Panc1 (cell line): ENCODE measurements at places on chromosomes 5 and 9. TPM values are rescaled to one million over a fixed set of nuclear protein-coding genes. Genes with fewer than 3 reads are reported as not detected.

The GABRA1 gene
- not detected for total RNA-seq

The IFNB1 gene
- total RNA-seq, result not detected

The RNF208 gene
- total RNA-seq, result 11.5 TPM

The CAMK2A gene
- total RNA-seq, result 0.51 TPM

The CDKN2B-AS1 gene
- total RNA-seq, result not detected

The TAF11L9 gene
- total RNA-seq, result not detected

The FAXDC2 gene
- 0.39 TPM for total RNA-seq

The ZNF189 gene
- total RNA-seq, result 7.0 TPM

The MARCOL gene
- total RNA-seq, result not detected

The ADAMTS16 gene
- 0.54 TPM for total RNA-seq

The FRMD3 gene
- total RNA-seq, result 14.5 TPM

The FAM193B gene
- 58.5 TPM for total RNA-seq

The PCDHGB5 gene
- 0.87 TPM for total RNA-seq

The LCN9 gene
- total RNA-seq, result not detected

The KCNV2 gene
- total RNA-seq, result not detected

The NCS1 gene
- 31.6 TPM for total RNA-seq

The PCDHB2 gene
- total RNA-seq, result 12.8 TPM

DNA sequence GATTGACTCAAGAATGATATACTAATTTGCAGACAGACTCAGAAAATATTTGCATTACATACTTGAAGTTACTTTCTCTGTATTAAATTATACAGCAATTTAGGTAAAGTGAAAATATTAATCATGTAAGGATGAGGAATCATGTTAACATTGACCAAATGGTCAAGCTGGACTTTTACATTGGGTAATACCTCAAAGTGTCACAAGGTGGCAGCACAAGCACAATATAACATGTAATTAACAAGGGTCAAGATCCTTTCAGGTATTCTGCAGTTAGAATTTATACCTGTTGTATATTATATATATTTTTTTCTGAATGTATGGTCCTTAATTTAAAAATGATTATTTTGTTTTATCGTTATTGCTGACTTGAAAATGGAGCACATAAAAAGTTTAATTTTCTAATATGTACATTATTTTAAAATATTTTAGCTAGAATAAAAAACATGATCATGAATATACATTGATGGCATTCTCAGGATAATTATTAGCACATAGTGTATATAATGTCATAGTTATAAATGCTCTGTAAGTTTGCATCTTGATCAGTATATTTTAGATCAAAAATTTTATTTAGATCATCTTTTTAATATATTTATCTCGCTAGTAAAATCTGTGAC, 8.6 kb downstream of the HAPLN1 start:
- DNase-seq, result peak; percentile 24

GRCh38 chr9:82673919-82674318, 389.0 kb downstream of the RASEF start:
- no peak for DNase-seq

DNA sequence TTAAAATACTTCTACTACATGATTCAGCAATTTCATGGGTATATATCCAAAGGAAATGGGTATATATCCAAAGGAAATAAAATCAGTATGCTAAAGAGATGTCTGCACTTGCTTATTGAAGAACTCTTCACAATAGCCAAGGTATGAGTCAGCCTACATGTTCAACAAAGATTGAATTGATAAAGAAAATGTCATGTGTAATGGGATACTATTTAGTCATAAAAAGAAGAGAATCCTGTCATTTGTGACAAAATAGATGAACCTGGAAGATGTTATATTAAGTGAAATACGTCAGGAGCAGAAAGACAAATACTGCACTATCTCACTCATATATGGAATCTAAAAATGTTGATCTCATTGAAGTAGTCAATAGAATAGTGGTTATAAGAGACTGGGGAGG, 944.5 kb upstream of the CTNND2 start:
- no peak for DNase-seq

DNA sequence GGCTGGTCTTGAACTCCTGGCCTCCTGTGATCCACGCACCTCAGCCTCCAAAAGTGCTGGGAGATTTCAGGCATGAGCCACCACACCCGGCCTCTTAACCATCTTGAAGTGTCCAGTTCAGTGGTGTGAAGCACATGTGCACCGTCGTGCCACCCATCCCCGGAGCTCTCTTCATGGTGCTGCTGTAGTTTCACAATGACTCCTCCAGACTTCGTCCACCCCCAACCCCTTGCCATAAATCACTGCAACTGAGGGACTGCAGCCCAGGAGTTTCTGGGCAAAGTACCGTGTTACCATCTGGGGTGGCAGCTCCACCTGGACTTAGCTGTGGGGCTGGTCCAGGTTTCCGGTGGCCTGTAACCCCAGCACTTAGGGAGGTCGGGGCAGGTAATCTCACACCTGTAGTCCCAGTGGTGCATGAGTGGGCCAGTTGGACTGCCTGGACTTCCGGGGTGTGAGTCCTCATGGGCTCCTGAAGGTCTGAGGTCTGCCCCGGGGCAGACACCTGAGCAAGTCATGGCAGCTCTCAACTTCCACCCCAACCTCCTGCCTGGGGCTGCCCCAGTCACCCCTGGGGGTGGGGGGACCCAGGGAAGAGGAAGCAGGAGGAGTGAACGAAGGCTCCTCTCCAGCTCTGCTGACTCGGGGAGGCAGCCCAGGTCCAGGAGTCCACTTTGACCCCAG, 6.6 kb upstream of the N4BP3 start:
- DNase-seq, result no peak

DNA sequence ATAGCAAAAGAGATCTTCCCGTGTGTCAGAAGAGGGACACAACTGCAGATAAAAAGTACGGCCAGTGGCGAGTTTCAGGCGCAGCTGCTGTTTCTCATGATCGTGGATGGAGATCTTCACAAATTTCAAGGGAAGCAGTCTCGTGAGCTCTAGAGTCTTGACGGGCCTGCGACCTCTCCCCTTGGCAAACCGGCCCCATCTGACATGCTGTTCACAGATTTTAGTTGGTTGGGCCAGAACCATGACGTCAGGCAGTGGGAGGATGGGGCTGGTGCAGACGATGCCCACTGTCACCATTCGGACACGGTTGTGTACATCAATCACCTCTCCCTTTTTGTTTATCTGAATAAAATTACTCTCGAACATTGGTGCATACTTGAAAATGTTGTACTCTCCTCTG, 396 bp downstream of the GARIN3 start:
- no peak for DNase-seq

- no peak for DNase-seq
Observed at GRCh38 chr9:130837002-130837511, 2.0 kb downstream of the ABL1 start.

DNA sequence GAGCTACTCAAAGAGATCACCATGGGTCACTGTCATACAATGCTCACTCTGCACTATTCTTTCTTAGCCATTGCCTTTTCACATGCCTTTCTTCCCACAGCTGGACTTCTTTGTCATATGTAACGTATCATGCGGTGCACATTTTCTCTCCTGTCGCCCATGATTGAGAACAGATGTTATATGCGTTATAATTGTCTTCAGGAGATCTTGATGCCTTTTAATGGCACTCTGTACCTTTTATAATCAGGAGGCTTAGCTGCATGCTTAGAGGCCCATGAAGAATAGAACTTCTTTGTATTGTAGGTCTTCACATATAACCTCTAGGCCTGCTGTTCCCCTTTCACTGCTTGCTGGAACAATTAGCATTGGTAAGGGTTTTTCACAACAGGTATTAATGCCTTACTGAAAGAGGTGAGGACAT, 436.1 kb downstream of the CDH10 start:
- DNase-seq, result no peak

GRCh38 chr5:111670826-111671492, 86.0 kb downstream of the NREP start:
- DNase-seq, result no peak

GRCh38 chr5:154078272-154078671, 39.5 kb downstream of the MFAP3 start:
- no peak for DNase-seq

DNA sequence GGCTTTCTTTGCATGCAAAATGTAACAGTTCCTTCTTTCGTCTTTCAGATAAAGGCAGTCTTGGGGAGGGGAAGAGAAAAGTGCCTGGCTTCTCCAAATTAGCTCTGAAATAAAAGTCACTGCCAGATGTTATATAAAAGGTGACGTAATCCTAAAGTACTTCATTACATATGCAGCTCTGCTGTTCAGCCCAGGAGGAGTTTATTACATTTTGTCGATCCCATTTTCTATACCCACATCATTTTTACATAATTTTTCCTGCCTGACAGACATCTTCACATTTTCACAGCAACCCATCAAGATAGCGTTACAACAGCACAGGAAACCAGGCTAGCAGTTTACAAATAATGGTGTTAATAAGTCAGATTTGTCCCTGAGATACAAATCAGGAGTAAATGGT, 86.7 kb upstream of the SLC30A5 start:
- DNase-seq, result no peak

- no peak for DNase-seq
Observed at GRCh38 chr5:111782216-111782615, 25.2 kb upstream of the NREP start.

DNA sequence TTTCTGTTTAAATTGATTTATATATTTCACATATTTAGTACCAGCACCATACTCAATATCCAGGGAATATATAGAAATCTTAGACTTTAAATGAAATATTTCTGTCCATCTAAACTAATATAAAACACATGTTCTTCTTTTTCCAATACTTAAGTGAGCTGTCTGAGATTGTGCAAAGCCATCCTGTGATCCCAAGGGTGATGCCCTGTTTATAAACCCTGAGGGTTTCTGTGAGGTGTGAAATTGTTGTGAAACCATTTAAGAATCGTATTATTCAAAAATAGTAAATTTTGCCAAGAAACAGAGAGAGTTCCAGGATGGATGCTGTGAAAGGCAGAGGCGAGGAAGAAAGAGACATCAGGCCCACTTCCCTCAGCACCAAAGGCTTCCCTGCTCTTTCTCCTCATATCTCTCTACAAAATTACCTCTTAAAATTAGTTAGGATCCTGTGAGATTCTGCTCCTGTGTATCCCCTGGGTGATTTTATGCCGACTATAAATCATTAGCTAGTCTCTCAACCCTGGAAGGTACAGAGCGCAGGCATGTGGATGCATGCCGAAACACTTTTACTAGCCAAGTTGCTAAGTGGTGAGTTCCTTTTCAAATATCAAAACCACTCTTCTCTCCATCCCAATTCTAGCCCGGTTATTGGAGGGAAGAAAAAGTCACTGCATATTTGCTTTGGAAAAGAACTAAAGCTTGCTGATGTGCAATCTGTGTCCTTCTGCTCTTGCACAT, 183.0 kb downstream of the GLIS3 start:
- DNase-seq, result no peak

- DNase-seq, result no peak
Observed at GRCh38 chr9:95724253-95724991, 151.1 kb upstream of the ERCC6L2 start.

- DNase-seq, result no peak
Observed at GRCh38 chr5:172641359-172642050, 442 bp downstream of the NEURL1B start.

GRCh38 chr5:96963267-96963666, 27.4 kb downstream of the LNPEP start:
- DNase-seq, result no peak

- DNase-seq, result no peak
Observed at GRCh38 chr9:126635661-126636439, 22.1 kb downstream of the LMX1B start.

- DNase-seq, result no peak
Observed at GRCh38 chr9:86246752-86247161, 12.7 kb downstream of the C9orf153 start.

DNA sequence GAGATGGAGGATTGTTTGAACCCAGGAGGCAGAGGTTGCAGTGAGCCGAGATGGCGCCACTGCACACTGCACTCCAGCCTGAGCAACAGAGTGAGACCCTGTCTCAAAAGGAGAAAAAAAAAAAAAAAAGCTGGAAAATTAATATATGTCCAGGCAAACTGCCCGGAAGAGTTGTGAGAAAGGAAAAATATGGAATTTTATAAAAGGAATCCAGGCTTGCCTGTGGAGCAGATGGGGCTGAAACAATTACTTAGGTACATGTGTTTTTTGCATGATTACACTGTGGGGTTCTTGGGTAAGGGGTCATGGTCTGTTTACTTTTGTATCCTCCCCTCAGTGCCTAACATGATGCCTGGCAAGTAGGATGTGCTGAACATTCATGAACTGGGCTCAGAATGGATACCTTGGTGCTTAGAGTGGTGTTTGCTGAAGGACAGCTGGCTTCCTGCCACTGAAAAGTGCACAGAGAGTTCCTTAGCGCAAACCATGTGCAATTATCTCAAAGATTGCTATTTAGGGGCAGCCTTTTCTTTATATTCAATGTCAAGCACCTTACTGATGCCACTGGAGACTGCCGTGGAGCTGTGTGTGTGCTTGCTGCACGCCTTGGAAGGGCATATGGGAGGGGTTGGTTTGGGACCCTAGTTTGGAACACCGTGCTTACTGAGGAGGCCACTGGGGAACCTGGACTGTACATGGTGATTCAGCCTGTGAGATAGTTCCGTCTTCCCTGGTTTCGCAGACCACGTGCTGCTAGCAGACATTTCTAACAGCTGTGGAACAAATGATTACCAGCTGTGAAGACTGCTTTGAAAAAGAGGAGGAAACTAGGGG, 78.4 kb downstream of the MAP1B start:
- no peak for DNase-seq

DNA sequence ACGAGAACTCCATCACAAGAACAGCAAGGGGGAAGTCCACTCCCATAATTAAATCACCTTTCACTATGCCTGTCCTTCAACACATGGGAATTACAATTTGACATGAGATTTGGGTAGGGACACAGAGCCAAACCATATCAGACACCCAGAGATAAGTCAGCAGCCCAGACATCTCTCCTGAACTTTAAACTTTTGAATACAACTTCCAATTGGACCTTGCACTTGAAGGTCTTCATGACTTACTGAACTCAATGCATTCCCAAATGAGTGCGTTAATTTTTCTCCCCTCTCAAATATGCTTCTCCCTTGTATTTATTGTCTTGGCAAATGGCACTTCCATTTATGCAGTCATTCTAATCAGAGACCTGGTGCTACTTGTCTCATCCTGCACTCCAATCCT, 12.1 kb downstream of the C9 start:
- DNase-seq, result no peak

GRCh38 chr9:87662808-87663528, 63.0 kb upstream of the CTSL start:
- no peak for DNase-seq

- DNase-seq, result no peak
Observed at GRCh38 chr9:91864380-91864779, 85.6 kb downstream of the ROR2 start.

GRCh38 chr5:157476702-157477408, 16.8 kb downstream of the NIPAL4 start:
- no peak for DNase-seq

GRCh38 chr9:135268981-135269380, 181.5 kb downstream of the OLFM1 start:
- no peak for DNase-seq
